ENCODE measurements at places on chromosomes 12 and 14.

- no peak for DNase-seq
Measured at GRCh38 chr12:129871991-129872972, 31.5 kb downstream of the TMEM132D start.

- DNase-seq: peak; percentile 94
Measured at GRCh38 chr12:109110988-109111495, 5.3 kb upstream of the ACACB start.

DNA sequence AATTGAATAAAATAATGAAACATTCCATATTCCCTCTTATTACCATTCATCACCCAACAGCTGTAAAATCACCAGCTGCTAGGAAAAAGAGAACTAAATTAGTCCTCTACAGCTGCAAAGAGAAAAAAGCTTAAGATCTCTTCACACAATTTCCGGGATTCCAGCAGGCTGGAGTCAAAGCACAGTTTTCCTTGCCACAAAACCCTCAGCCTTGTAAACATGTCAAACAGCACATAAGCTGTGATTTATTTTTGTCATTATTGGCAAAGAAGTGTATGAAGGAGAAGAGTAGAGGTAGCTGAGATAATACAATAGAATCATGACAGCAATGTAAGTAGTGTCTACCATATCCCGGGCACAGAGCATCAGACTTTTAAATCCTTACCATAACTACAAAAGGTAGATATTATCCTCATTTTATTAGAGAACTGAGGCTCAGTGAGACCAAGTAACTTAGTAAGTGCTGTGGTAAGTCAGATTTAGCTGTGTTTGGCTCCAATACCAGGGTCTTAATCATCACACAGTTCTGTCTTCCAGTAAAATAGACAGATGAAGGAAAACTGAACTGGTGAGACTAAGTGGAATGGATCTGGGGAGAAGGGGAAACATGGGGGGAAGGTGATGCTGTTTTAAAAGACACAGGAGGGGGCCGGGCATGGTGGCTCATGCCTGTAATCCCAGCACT, 57.3 kb downstream of the NTN4 start:
- DNase-seq: no peak

DNA sequence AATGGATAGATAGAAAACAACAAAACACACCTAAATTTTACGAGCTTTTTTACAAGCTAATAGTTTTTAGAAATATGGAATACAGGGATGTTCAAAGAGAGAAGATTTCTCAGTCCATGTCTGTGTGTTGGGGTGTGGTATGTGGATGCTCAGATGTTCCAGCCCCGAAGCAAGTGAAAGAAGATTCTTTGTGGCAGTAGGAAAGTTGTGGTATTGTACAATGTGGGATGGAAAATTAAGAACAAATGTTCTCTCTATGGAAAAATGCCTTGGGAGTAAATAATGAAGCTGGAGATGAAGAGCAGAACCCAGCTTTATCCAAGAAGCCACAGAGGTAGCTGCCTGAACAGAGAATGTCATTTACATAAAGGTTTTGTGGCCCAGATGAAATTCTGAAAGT, 150.3 kb upstream of the PRKD1 start:
- DNase-seq: no peak

- DNase-seq: no peak
Measured at GRCh38 chr14:71498212-71498611, 434.0 kb upstream of the RGS6 start.

DNA sequence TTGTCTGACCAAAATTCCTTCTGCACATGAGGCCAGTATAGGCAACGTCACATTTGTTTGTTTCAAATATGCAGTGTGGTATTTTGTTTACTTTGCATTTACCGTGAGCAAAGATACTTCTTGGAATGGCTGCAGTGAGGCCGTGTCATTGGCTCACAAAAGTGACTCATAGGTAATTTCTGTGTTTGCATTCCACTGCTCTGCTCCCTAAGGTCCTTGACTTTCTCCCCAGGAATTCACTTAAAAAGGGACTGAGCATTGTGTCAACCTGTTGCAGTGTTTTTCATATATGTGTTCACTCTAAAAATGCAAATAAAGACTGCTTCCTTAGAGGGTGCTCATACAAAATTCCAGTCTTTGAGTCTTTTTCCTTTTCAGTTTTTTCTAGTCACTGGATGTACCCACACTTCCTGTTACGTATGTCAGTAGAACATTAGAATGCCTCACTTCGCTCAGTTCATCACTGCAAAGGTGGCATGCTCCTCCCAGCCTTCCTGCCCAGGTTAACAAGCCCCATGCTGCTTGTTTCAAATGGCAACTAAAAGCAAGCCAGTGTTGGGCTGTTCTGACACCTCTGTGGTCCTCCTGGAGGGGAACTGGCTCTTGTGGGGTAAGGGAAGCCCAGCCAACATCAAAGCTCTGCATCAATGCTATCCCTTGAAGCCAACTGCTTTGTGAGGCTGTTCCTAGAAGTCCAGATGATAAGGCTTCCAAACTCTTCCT, 9.1 kb downstream of the C12orf76 start:
- peak; percentile 84 for DNase-seq

GRCh38 chr12:5166976-5167375, 123.3 kb downstream of the KCNA5 start:
- no peak for DNase-seq

GRCh38 chr12:4589941-4590340, 27.9 kb downstream of the DYRK4 start:
- DNase-seq: no peak

DNA sequence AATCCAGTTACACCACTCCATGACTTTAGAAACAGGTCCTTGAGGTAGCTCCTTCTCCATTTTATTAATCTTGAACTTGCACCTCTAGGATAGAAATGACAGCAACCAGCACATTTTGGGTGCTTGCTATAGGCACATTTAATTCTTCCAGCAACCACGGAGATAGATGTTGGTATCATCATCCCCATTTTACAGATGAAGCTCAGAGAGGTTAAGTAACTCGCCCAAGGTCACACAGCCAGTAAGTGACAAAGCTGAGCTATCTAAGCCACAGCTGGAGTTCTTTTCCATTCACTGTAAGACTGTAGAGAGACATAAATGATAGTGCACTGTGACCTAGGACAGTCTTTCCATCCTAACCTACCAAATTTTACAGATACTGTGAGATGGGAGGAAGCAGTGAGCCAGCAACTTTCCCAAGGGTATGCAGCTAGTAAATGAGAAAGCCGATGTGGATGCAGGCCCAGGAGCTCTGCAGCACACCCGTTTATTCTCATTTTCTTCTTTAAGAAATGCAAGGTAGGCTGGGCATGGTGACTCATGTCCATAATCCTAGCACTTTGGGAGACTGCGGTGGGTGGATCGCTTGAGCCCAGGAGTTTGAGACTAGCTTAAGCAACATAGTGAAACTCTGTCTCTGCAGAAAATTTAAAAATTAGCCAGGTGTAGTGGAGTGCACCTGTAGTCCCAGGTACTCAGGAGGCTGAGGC, 103.2 kb downstream of the TBX5 start:
- no peak for DNase-seq

- DNase-seq: no peak
Measured at GRCh38 chr14:103003351-103003615, 54.1 kb downstream of the CDC42BPB start.

GRCh38 chr12:87217491-87217890, 811.7 kb downstream of the C12orf50 start:
- DNase-seq: no peak

Measured in small intestine (tissue), 16 donors.